ENCODE measurements at places on chromosomes 5 and 9. TPM values are rescaled to one million over a fixed set of nuclear protein-coding genes. Genes with fewer than 3 reads are reported as not detected.

- no peak for ATAC-seq
Observed at GRCh38 chr9:109198736-109199382, 31.8 kb upstream of the FRRS1L start.

The CNTNAP3B gene
- total RNA-seq: 10.4 TPM

DNA sequence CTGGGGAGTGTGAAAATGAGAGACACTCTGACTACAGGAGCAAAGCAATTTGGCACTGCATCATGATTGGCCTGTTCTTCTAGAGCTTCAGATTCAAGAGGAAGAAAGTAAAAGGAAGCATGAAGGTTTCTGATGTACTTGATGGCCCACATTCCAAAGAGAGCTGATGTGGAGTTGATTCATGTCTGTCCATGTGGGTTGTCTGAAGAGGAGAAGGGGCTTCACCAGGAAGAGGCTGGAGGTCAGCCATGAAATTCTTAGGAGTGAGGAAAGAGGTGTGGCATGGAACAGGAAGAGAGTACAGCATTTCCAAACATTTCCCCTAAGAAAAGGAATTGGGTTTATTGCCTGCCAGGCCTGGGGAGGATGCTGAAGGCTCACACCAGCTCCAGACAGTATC is 70.7 kb downstream of the PTCD2 start:
- peak; percentile 27 for ATAC-seq

DNA sequence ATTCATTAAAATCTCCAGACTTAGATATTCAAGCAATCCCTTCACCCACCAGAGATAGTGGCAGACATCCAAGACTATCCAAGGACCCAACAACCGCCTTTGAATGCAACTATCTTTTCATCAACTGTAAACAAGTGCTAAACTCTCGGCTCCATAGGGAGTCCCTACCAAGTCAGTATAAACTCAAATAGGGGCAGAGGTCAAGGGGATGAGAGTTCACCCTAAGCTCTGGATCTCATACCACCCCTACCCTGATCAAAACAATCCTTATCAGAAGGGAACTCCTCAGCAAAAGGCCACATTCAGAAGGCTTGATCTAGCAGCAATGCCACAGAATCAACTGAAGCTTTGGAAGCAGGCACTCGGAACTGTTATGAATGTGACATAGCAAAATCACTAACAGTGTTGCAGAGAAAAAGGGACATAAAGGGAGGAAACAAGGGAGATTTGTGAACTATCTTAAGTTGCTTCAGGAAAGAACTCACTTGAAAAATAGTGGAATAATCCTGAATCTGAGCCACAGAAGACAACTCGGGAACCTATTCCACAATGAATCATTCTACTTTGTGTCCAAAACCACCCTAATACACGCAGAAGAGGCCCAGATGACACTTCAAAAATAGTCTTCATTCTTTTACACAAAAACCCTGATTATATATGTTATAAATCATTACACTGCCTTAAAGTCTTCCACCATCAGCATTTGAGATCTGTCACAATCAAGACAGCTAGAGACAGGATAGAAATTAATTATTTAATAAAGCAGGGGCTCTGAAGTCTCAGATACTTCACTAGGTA is 49.8 kb downstream of the NR6A1 start:
- ATAC-seq: no peak

GRCh38 chr5:112532654-112533360 is 113.7 kb upstream of the EPB41L4A start:
- ATAC-seq: no peak

DNA sequence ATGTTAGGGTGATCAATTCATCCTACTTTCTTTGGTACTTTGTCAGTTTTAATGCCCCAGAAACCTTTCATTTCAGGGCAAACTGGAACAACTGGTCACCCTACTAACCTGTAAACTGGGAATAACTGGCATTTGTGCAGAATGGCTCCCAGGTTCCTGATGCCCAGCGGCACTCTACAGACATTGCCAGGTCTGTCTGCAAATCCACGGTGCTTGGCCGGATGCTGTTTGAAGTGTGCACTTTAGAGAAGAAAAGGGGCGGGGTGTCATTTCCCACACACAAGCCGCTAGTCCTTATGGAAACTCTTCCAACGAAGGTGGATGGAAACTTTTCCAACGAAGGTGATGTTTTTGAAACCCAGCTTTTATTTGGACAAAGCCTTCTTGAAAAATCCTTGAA is 49.9 kb upstream of the OTULINL start:
- ATAC-seq: no peak

GRCh38 chr5:60651872-60652620 is 47.9 kb downstream of the DEPDC1B start:
- no peak for ATAC-seq

The MAMDC2 gene
- 1.3 TPM for total RNA-seq

- peak; percentile 52 for ATAC-seq
Observed at GRCh38 chr9:100425758-100426157, 1.2 kb upstream of the MSANTD3 start.

- ATAC-seq: no peak
Observed at GRCh38 chr5:33037076-33037475, 326.0 kb downstream of the NPR3 start.

GRCh38 chr9:105681724-105682123 is 12.6 kb upstream of the TMEM38B start:
- ATAC-seq: peak; percentile 37

The ANKRD34B gene
- not detected for total RNA-seq

GRCh38 chr9:133153227-133154096 is 10.3 kb downstream of the GBGT1 start:
- no peak for ATAC-seq

DNA sequence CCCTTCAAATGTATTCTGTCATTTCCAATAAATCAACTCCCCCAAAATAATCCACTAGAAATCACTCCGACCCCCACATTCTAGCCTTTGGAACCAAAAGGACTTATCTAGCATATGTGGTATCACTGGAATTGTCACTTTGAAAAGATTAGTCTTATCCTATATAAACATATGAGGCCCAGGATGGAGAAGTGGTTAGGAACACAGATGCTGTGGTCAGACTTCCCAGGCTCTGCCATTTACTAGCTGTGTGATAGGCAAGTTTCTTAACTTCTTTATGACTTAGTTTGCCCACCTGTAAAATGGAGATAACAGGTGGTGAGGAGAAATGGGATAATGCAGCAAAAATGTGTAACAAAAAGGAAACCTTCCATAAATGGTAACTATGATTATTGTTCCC is 62.0 kb upstream of the GLRX start:
- no peak for ATAC-seq

DNA sequence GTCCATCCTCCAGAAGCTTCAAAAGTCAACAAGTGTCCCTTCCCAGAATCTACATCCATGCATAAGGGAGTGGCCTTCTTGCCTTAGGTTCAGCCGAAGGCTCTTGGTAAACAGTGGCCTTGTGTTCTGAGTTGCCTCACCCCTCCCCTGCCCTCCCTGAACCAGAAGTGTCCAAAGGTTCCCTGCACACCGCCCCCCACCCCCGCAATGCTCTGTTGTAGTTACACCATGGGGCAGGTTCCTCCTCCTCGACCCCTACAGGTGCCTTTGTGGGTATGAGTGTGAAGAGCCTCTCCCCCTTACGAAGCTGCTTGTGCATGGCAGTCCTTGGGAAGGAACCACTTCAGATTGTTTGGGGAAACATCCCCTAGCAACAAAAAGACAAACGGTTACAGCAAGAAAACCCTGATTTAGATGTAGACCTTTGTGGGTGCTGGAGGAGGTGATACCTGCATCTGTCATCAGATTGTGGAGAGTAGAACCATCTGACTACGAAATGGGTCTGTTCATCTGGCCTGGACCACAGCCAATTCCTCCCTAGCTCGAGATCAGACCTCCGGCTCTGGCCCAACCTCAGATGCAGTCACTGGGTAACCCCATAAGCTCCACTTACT is 7.1 kb downstream of the SPACA9 start:
- ATAC-seq: no peak

The LMBRD2 gene
- 5.8 TPM for total RNA-seq

The PCA3 gene
- total RNA-seq: not detected

The C7 gene
- 8.4 TPM for total RNA-seq

GRCh38 chr5:167633931-167634341 is 657.5 kb upstream of the WWC1 start:
- ATAC-seq: peak; percentile 15

DNA sequence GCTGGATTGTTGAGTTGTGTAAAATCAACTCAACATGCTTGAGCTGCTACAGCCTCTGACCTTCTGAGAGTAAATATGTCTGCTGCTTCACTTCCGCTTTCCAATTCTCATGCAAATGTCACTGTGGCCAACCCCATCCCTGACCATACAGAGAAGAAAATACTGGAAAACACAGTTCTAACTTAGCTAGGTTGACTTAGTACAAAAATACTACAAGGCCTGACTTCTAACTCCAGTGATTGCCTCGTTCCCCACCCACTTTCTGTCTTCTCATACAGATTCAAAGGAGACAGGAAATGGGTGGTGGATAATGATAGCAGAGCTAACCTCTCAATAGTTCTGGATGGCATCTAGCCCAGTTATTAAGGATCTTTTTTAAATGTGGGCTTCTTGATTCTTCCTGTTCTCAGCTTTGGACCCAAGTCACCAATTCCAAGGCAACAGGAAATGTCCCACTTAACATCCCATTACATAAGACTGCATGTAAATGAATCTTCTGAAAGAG is 226.6 kb upstream of the SLC24A2 start:
- no peak for ATAC-seq

All from esophagus mucosa (tissue), 1 donor.